HT1080 (cell line): ENCODE measurements at places on chromosomes 1 and 21. TPM values are rescaled to one million over a fixed set of nuclear protein-coding genes. Genes with fewer than 3 reads are reported as not detected.

GRCh38 chr1:4602462-4603294 lies 51.7 kb upstream of the AJAP1 start:
- DNase-seq: no peak

DNA sequence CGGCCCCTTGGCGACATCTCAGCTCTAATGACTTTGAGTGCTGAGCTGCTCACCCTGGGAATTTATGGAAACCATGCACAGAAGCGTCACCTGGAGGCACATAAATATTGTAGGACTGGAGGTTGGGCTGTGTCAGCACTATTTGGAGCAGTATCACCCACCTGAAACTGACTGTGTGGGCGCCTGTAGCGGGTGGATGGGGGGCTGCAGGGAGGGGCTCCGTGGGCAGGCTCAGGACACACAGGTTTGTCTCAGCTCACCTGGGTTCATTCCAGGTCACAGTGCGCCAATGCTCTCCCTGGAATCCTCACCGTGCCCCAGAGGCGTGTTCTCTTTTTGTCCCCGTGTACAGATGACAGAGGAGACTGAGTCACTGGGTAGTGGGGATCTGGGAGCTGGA lies 74.8 kb upstream of the ACTL8 start:
- DNase-seq: no peak

GRCh38 chr1:165423136-165423535 lies 21.8 kb downstream of the RXRG start:
- DNase-seq: no peak

GRCh38 chr1:155128755-155129473 lies 1.2 kb downstream of the EFNA1 start:
- DNase-seq: no peak

GRCh38 chr1:231416901-231417300 lies 5.2 kb downstream of the EGLN1 start:
- DNase-seq: no peak

DNA sequence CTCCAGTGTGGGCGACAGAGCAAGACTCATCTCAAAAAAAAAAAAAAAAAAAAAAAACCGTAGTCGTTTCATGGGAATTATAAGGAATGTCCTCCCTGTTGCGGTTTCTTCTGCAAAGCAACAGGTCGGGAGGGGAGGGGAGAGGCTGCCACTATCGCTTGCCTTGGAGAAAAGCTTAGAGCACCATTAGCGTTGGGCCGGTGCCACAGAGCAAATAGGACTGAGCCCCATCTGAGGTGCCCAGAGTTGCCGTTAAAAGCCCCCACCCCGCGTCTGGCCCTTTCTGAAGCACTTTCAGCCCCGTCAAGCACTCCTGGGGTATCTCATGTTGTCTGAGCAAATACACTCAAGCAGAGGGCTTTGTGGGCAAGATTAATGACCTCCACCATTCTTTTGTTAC lies 2.2 kb downstream of the RIPPLY3 start:
- no peak for DNase-seq

- no peak for DNase-seq
Measured at GRCh38 chr21:30166171-30166570, 434 bp downstream of the CLDN17 start.

GRCh38 chr1:72432645-72433267 lies 150.4 kb upstream of the NEGR1 start:
- DNase-seq: no peak

GRCh38 chr1:118783095-118783758 lies 204.9 kb downstream of the TBX15 start:
- DNase-seq: no peak

GRCh38 chr1:82634266-82634665 lies 833.5 kb downstream of the ADGRL2 start:
- DNase-seq: no peak

- DNase-seq: peak; percentile 78
Measured at GRCh38 chr1:41626616-41627375, 142.3 kb upstream of the EDN2 start.

- no peak for DNase-seq
Measured at GRCh38 chr1:109993885-109994284, 9.3 kb downstream of the AHCYL1 start.

SHE gene
- total RNA-seq: not detected in 2 replicates

ZNF281 gene
- 13.1 and 17.7 TPM in 2 replicates for total RNA-seq

DNA sequence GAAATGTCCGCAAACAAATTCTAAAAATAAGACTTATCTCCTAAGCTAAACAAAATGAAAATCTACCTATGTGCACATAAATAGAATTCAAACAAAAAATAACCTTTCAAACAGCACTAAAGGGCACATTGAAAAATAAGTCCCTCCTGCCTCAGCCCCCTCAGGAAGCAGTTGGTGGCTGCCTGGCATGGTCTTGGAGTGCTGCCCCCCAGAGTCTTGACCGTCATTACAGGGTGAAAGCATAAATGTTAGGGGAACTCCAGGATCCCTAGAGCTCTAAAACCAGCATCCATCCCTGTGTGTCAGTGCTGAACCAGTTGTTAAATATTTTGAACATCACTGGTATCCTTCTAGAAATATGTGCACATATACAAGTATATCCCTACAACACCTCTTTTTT lies 6.5 kb upstream of the NPL start:
- no peak for DNase-seq

DNA sequence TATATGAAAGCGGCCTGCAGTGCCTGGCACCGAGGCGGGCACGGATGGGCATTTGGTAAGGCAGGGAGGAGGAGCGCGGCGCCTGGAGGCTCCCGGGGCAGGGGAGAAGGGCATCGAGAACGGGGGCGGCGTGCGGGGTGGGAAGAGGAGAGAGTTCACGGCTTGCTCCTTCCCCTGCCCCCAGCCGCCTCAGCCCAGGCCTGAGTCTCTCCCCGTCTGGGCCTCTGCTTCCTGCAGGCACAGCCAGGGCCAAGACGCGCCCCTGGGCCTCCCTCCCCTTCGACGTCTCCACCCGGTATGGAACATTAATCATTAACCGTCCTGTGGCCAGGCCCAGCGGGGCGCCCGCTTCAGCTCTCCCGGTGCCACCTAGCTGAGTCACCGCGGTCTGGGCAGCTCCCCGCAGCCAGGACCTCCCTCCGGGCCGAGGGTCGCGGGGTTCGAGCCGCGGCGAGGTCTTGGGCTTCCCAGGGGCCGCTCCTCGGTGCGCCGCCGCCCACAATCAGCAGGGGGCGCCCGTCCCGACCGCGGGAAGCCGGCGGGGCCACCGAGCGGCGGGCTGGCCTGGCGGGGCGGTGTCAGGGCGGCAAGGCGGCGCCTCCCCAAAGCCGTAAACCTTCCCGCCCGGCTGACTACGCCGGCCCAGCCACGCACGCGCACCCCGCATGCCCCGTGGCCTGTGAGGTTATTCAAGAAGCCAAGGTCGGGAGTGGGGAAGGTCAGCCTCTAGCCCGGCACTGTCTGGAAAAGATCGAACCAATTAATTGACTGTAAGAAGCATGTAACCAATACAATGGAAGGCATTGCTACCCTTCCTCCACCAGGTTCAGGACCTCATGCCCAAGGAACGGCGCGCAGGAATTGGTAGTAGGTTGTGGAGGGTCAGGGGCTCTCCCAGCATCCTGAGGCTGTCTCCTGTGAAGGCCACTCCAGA lies 23.4 kb upstream of the RD3 start:
- DNase-seq: peak; percentile 98

- DNase-seq: no peak
Measured at GRCh38 chr1:48761986-48762385, 14.7 kb downstream of the BEND5 start.

- no peak for DNase-seq
Measured at GRCh38 chr21:34692458-34693020, 23.7 kb downstream of the CLIC6 start.

DNA sequence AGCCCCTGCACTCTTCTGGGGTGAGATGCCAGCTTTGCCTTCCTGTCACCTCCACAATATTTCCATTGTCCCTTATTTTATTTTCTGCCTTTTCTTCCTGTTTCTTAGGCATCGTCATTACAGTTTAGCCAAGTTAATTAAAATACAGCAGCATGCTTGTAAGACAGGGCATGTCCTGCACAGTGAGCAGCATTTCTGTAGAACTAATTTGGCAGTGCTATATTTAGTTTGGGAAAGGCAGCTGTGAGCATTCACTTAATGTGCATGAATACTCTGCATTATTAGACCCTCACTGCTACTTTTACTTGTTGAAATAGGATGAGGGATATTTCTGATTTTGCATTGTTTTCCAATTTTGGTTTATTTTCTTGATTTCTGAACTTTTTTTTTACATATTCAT lies 133.3 kb downstream of the KCNK2 start:
- no peak for DNase-seq

DNA sequence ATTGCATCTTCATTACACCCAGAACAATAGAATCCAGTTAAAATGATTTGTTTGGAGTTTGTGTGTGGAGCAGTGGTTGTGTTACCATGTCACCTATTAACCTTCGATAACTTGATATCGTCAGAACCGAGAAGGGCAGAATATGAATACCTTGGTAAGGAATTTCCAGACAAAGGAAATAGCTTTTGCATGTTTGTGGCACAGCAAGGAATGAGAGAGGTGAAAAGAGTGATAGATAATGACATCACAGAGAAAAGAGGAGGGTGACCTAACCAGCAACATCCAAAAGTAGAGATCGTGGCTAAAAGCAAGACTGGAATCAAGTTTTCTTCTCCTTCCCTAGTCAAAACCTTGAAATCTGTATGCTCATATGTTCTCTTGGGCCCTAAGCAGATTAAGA lies 244.6 kb upstream of the NEGR1 start:
- DNase-seq: peak; percentile 67

GRCh38 chr1:162667381-162668080 lies 35.3 kb downstream of the DDR2 start:
- DNase-seq: no peak

TTC22 gene
- total RNA-seq: not detected in 2 replicates

BNIPL gene
- 0.10 TPM in 1 of 2 replicates, not detected in the other for total RNA-seq

PGLYRP3 gene
- total RNA-seq: not detected in 2 replicates

LCA5L gene
- 0.03 and 0.20 TPM in 2 replicates for total RNA-seq

DNA sequence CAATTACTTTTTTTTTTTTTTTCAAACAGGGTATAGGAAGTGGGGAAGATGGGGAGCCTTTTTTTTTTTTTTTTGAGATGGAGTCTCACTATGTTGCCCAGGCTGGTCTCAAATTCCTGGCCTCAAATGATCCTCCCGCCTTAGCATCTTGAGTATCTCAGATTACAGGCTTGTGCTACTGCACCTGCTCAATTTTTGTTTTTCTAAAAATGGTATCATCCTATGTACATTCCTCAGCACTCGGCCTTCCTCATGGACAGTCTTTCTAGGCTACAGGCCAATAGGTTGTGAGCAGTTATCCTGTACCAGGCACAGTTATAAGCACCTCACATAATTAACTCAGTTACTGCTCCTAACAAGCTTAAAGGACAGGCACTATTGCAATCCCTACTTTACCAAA lies 132.1 kb upstream of the EDN2 start:
- no peak for DNase-seq

DNA sequence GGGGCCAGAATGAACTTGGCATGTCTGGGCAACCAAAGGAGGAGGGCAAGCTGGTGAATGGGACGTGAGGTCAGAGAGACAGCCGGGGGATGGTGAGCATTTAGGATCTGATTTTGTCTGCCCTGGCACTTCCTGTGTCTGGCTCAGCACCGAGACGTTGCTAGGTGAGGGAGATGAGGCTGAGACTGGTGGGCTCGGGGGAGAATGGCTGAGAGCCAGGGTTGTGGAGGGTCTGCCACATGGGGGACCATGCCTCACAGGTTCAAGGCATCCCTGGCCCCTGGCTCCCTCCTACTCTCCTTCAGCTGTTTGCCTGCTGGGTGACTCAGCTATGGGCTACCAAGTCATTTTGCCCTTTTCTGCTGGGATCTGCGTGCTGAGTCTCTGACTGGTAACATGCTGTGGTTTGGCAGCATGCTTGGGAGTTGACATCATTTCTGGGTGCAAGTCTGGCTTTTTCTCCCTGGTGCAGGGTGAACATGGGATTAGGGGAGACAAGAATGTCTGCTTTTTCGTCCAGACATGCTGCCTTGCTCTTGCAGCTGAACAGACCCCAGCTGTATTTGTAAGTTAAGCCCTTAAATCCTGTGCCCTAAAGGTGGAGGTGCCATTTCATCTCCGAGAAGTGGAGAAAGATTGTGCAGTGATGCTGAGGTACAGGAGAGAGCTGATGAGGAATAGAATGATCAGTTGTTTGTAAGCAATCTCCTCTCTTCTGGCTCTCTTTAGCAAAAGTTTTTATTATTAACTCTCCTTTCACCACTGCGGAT lies 17.6 kb downstream of the GALNT2 start:
- DNase-seq: peak; percentile 97

GRCh38 chr1:110639724-110640386 lies 33.7 kb upstream of the KCNA2 start:
- peak; percentile 68 for DNase-seq

ATP6V1G3 gene
- not detected in 2 replicates for total RNA-seq

OR6N1 gene
- total RNA-seq: not detected in 2 replicates

DNA sequence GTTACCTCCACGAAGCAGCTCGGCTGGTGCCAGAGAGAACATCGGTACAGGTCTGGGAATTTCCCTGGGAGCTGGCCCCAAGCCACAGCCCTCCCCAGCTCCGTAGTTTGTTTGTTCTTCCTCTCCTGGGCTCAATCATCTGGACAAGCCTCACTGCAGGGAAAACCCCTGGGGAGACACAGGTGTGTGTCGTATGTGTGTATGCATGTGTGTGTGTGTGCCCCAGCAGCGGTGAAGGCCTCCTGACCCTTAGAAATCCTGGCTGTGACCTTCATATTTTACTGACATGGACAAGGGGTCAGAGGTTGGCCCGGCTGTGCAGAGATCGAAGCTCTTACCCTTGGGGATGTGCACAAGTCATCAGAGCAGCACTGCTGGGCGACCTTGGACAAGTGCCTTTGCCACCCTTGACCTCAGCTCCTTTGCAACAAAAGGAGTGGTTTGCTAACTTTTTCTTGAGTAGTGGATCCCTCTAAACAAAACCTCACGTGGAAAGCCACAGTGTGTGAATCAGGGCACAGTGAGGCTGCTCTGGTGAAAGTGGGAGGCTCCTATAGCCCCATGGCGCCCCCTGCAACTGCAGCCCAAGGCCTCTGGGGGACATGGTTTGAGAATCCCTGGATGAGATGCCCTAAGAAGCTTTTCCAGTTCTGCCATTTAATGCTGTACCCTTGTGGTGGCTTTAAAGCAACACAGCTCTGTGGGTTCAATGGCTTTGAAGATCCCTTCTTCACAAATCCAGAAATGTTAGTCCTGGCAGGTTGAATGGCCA lies 12.3 kb upstream of the IL22RA1 start:
- no peak for DNase-seq

GRCh38 chr1:1320666-1321448 lies 3.6 kb downstream of the INTS11 start:
- no peak for DNase-seq

GRCh38 chr1:109877317-109877771 lies 33.3 kb upstream of the CSF1 start:
- DNase-seq: peak; percentile 80

RIMS3 gene
- total RNA-seq: 0.23 and 0.57 TPM in 2 replicates

- peak; percentile 73 for DNase-seq
Measured at GRCh38 chr1:12040457-12041051, 21.3 kb downstream of the MIIP start.

GRCh38 chr21:45499201-45499750 lies 43.0 kb downstream of the SLC19A1 start:
- no peak for DNase-seq

GRCh38 chr1:243443557-243443956 lies 187.7 kb downstream of the SDCCAG8 start:
- no peak for DNase-seq
